Esophagus muscularis mucosa (tissue), 4 donors: ENCODE measurements at places on chromosomes 12 and 14. TPM values are rescaled to one million over a fixed set of nuclear protein-coding genes. Genes with fewer than 3 reads are reported as not detected.

GRCh38 chr14:85075694-85076476 lies 454.1 kb upstream of the FLRT2 start:
- H3K36me3 ChIP-seq = no peaks in the 10 kb centered on the region
- no peak overlapping the region for H3K27ac ChIP-seq
- DNase-seq = no peak
- H3K27me3 ChIP-seq = no peaks in the 10 kb centered on the region

DNA sequence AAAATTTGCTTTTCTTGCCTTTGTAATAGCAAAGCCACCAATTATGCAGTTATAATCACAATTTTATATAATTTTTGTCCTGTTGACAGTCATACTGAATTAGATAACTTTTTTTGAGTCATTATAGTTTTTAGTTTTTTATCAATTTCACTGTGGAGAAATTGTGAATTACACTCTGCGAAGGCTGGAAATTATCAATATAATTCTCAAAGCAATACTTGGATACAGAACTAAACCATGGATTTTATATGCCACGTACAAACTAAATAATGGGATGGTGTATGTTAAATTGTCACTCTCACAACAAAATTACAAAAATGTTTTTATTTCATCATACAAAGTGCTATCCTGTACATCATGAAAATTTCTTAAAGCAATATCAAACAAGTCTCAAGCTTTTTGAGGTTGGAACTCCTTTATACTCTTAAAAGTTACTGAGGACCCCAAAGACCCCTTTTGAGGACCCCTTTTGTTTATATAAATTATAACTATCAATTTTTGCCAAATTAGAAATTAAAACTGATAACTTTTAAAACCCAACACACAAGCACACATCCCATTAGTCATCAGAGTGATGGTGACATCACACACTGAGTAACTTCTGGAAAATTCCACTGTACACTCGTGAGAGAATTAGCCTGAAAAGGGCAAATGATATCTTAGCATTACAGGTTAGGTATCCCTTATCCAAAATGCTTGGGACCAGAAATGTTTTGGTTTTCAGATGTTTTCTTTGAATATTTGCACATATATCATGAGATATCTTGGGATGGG lies 19.8 kb upstream of the AQP2 start:
- no peaks in the 10 kb centered on the region for H3K36me3 ChIP-seq
- DNase-seq = no peak
- H3K27ac ChIP-seq = no peak overlapping the region
- H3K4me3 ChIP-seq = no peak overlapping the region

Gene GALNT8
- 0.98 TPM for total RNA-seq

Gene PRIMA1
- total RNA-seq = 23.7 TPM

Gene RASAL1
- not detected for total RNA-seq

DNA sequence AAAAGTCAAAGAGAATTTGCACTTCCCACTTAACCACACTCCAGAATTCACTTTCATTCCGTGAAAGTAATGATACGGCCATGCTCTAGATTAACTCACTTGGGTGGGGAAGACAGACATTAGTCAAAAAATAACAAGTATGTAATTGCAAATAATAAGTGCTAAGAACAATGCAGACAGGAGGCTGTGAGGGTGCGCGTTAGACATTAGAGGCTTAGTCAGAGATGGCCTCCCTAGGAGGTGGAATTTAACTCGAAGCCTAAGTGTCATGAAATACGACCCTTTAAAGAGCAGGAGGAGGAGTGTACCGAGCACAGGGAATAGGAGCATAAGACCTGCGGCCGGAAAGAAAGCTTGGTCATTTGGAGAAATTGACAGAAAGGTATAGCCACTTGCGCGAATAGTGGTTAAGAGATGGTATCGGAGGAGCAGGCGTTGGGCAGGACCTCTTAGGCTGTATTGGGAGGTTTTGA lies 628 bp downstream of the SNRPF start:
- H3K27me3 ChIP-seq = no peaks in the 10 kb centered on the region
- H3K27ac ChIP-seq = peak overlapping the region; percentile 88
- peak overlapping the region; percentile 85 for H3K4me3 ChIP-seq
- DNase-seq = no peak
- H3K4me1 ChIP-seq = peaks cover 26% of the 10 kb centered on the region

GRCh38 chr12:44795970-44796369 lies 80.1 kb downstream of the NELL2 start:
- DNase-seq = no peak
- no peak overlapping the region for H3K27ac ChIP-seq
- H3K4me3 ChIP-seq = no peak overlapping the region

- DNase-seq = no peak
- no peaks in the 10 kb centered on the region for H3K36me3 ChIP-seq
- H3K4me1 ChIP-seq = peaks cover 5% of the 10 kb centered on the region
Observed at GRCh38 chr12:75738486-75738885, 227.1 kb upstream of the KRR1 start.

Gene TAS2R7
- not detected for total RNA-seq

DNA sequence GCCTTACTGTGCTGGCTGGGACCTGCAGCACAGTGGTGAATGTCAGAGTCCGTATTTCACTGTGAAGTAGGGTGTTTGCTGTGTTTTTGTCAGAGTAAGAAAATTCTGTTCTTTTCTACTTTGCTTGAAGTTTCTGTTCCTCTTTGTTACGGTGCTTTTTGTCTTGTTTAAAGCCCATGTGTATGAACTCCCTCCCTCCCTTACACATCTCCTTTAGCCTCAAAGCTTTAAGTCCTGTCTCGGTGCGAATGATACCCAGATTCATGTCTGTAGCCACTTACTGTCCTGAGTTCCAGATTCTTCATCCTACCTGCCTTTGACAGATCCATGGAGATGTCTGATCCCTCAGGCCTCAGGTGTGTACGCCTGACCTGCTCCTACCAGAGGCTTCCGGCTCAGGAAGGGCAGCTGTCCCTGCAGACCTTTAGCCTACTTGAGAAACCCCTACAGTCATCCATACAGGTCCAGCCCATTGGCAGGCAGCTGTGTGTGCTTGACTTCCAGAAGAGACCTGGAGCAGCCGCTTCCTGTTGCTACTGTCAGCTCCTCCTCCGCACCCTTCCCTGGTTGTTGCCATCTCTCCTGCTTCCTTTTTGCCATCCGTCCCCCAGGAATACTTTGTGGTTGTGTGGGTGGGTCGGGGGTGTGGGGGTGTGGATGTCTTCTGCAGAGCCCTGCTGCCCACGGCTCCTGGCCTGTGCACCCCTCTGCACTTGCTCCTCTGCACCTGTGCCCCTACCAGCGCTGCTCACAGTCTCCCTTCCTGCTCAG lies 72.9 kb downstream of the DDX51 start:
- peaks cover 60% of the 10 kb centered on the region for H3K36me3 ChIP-seq
- no peaks in the 10 kb centered on the region for H3K27me3 ChIP-seq
- H3K4me3 ChIP-seq = no peak overlapping the region
- no peaks in the 10 kb centered on the region for H3K4me1 ChIP-seq
- H3K27ac ChIP-seq = no peak overlapping the region
- no peak for DNase-seq

GRCh38 chr14:59067127-59067894 lies 121.2 kb upstream of the DAAM1 start:
- no peak for DNase-seq
- H3K27ac ChIP-seq = no peak overlapping the region
- no peak overlapping the region for H3K4me3 ChIP-seq
- no peaks in the 10 kb centered on the region for H3K27me3 ChIP-seq
- H3K4me1 ChIP-seq = peaks cover 5% of the 10 kb centered on the region

GRCh38 chr12:13097491-13098011 lies 5.9 kb downstream of the GSG1 start:
- H3K4me1 ChIP-seq = peaks cover 60% of the 10 kb centered on the region
- no peaks in the 10 kb centered on the region for H3K36me3 ChIP-seq
- no peaks in the 10 kb centered on the region for H3K27me3 ChIP-seq
- DNase-seq = peak; percentile 91
- H3K4me3 ChIP-seq = peak overlapping the region; percentile 32

- H3K27me3 ChIP-seq = no peaks in the 10 kb centered on the region
- H3K4me3 ChIP-seq = no peak overlapping the region
- H3K36me3 ChIP-seq = no peaks in the 10 kb centered on the region
- H3K27ac ChIP-seq = no peak overlapping the region
- DNase-seq = no peak
Observed at GRCh38 chr12:93657071-93657470, 20.1 kb upstream of the CRADD start.

GRCh38 chr14:93331728-93332396 lies 974 bp downstream of the BTBD7 start:
- H3K36me3 ChIP-seq = no peaks in the 10 kb centered on the region
- no peak for DNase-seq
- H3K4me3 ChIP-seq = peak overlapping the region; percentile 92

- H3K4me1 ChIP-seq = no peaks in the 10 kb centered on the region
- DNase-seq = no peak
- no peaks in the 10 kb centered on the region for H3K27me3 ChIP-seq
- H3K27ac ChIP-seq = no peak overlapping the region
Observed at GRCh38 chr12:53652366-53652765, 23.5 kb downstream of the ATP5MC2 start.

GRCh38 chr14:90629471-90629870 lies 186.8 kb downstream of the TTC7B start:
- no peak for DNase-seq
- H3K4me1 ChIP-seq = peaks cover 74% of the 10 kb centered on the region
- no peak overlapping the region for H3K4me3 ChIP-seq
- no peaks in the 10 kb centered on the region for H3K36me3 ChIP-seq
- no peaks in the 10 kb centered on the region for H3K27me3 ChIP-seq

Gene EFCAB11
- total RNA-seq = 6.6 TPM

GRCh38 chr12:8449355-8449859 lies 6.4 kb upstream of the CLEC6A start:
- no peaks in the 10 kb centered on the region for H3K4me1 ChIP-seq
- no peaks in the 10 kb centered on the region for H3K27me3 ChIP-seq
- H3K36me3 ChIP-seq = no peaks in the 10 kb centered on the region
- no peak overlapping the region for H3K4me3 ChIP-seq

Gene CRIP2
- 401 TPM for total RNA-seq

Gene SIX4
- total RNA-seq = 1.7 TPM

Gene FOXG1
- 0.83 TPM for total RNA-seq

DNA sequence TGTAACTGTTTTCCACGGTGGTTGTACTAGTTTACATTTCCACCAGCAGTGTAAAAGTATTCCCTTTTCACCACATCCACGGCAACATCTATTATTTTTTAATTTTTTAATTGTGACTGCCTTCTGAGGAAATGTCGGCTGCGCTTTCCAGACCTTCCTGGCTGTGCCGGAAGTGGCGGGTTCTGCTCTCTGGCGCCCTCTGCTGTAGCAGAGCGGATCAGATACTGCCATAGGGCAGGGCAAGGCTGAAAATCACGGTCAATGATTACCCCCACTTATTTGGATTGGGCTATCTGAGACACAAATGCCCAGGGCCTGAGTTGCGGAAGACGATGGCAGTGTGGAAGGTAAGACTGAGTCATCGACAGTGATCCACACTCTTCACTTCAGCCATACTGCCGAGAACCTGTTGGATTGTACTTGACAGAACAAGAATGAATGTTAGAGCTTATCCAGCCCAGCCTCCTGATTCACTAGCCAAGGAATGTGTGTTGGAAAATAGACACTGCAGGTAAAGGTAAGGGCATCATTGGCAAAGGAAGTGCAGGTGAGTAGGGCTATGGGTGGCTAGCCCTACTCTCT lies 124.2 kb downstream of the NTF3 start:
- no peak overlapping the region for H3K4me3 ChIP-seq
- H3K27me3 ChIP-seq = peaks cover 2% of the 10 kb centered on the region
- H3K27ac ChIP-seq = no peak overlapping the region
- H3K4me1 ChIP-seq = no peaks in the 10 kb centered on the region

Gene NRIP2
- 1.8 TPM for total RNA-seq

- DNase-seq = peak; percentile 86
- no peak overlapping the region for H3K27ac ChIP-seq
- no peaks in the 10 kb centered on the region for H3K4me1 ChIP-seq
- no peaks in the 10 kb centered on the region for H3K27me3 ChIP-seq
- no peaks in the 10 kb centered on the region for H3K36me3 ChIP-seq
Observed at GRCh38 chr12:54658306-54659264, 10.4 kb upstream of the DCD start.

DNA sequence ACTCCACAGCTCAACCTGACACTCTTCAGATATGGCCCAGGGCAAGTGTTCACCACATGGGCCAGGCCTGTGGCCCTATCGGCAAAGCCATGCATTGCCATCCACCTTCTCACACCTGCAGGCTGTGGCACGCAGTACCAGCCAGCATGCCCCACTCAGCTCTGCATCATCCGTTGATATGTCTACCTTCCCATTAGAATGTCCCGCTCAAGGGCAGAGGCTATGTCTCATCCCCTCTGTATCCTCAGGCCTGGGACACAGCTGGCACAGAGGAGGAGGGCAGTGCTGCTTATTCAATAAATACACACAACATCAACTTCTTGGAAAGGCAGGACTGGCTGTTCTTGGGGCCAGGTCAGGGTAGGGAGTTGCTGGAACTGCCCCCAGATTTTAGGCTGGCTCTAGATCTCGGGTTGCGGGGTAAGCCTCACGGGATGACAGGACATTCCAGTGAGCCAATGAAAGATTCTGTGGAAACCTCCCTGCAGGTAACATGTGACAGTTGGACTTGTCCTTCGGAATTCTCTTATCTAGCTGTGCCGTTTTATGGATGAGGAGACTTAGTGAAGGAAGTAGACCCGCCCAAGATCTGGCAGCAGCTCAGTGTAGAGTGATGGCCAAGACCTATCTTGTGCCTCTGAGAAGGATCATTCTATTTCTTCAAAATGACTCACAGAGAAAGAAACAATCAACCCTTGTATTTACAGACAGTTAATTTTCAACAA lies 25.6 kb downstream of the SYNE3 start:
- peak overlapping the region; percentile 22 for H3K27ac ChIP-seq
- H3K27me3 ChIP-seq = peaks cover 5% of the 10 kb centered on the region
- DNase-seq = no peak
- no peak overlapping the region for H3K4me3 ChIP-seq
- no peaks in the 10 kb centered on the region for H3K36me3 ChIP-seq

- peaks cover 25% of the 10 kb centered on the region for H3K36me3 ChIP-seq
- H3K4me3 ChIP-seq = peak overlapping the region; percentile 74
- peaks cover 46% of the 10 kb centered on the region for H3K4me1 ChIP-seq
- H3K27me3 ChIP-seq = no peaks in the 10 kb centered on the region
- peak overlapping the region; percentile 97 for H3K27ac ChIP-seq
Observed at GRCh38 chr14:20460458-20461224, 593 bp downstream of the PIP4P1 start.

Gene PYGL
- 22.1 TPM for total RNA-seq

Gene ANKRD9
- 62.9 TPM for total RNA-seq

Gene LTBR
- 141 TPM for total RNA-seq

GRCh38 chr14:21097636-21098075 lies 799 bp downstream of the ZNF219 start:
- H3K4me3 ChIP-seq = peak overlapping the region; percentile 77
- DNase-seq = no peak
- H3K4me1 ChIP-seq = peaks cover 72% of the 10 kb centered on the region
- H3K36me3 ChIP-seq = peaks cover 9% of the 10 kb centered on the region
- peak overlapping the region; percentile 98 for H3K27ac ChIP-seq

DNA sequence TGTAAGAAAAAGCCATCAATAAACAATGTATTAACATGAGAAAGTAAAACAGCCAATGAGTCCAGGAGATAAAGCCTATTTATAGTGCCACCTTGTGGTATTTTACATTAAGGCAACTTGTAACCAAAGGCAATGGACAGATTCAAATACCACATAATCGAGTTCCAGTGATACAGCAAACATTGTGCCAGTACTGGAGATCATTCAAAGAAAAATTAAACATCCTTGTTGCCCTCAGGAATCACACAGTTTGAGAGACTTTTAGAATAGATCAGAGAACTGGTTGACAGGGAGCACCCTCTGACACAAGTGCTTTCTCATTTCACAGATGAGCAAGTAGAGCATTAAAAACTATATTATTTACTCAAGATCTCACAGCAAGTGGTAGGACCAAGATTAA lies 98.1 kb downstream of the DDHD1 start:
- no peaks in the 10 kb centered on the region for H3K36me3 ChIP-seq
- DNase-seq = no peak
- H3K27me3 ChIP-seq = no peaks in the 10 kb centered on the region
- H3K27ac ChIP-seq = peak overlapping the region; percentile 27
- no peak overlapping the region for H3K4me3 ChIP-seq
